B cell (primary cell): ENCODE measurements at places on chromosomes 11 and 22. TPM values are rescaled to one million over a fixed set of nuclear protein-coding genes. Genes with fewer than 3 reads are reported as not detected.

- DNase-seq = peak; percentile 88
Observed at GRCh38 chr22:31084811-31085492, 3.8 kb downstream of the SMTN start.

GRCh38 chr11:34284811-34285481 lies 72.9 kb downstream of the ABTB2 start:
- no peak for DNase-seq

DNA sequence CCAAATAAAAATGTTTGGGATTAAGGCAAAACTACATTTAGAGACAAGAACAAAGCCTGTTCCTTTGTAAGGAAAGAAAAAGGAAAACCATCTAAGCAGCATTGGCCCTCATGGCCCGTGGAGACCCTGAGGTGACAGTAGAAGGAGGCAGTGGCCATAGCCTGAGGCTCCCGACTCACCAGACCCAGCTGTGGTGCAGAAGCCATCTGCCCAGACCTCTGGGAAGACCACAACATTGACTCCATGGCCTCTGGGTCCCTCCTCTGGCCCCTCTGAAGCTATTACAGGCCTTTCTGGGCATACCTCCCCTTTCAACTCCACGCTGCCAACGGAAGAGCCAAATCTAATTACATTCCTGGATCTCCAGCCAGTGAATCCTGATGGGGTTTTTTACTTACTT lies 6.4 kb downstream of the PRAME start:
- peak; percentile 28 for DNase-seq

DNA sequence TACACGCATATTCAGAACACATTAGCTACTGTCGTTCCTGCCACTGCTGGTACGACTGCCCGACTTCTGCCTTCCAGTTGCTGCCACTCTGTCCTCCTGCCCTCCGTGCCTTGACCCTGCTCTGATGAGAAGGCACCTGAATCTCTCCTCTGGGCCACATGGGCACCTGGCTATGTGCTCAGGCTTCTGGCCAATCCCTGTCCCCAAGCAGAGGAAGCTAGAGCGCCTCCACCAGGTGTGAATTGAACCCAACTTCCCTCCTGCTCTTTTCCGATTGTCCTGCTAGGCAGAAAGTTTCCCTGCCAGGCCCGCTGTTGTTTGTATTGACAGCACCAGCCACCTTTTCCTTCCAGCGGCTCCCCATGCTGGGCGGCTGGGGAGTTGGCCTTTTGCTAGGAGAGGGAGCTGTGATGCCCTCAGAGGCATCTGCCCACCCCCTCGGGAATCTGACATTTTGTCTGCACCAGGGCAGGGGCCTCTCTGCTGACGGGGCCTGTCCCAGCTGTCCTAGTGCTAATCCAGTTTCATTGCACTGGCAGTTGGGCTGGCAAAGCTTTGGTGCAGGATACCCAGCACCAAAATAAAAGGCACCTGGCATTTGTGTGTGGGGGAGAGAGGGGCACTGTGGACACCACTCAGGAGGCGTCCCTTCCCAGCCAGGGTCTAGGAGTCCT lies 118.0 kb downstream of the GRIK4 start:
- no peak for DNase-seq

GTSE1 gene
- 0.39 and 0.55 TPM in 2 replicates for polyA plus RNA-seq

YAP1 gene
- polyA plus RNA-seq = not detected in 2 replicates
